ENCODE measurements at places on chromosomes 11 and 22. TPM values are rescaled to one million over a fixed set of nuclear protein-coding genes. Genes with fewer than 3 reads are reported as not detected.
A peak's percentile ranks its signal among the peaks of the same experiment; 100 is the strongest.

- DNase-seq = no peak
Observed at GRCh38 chr22:39177456-39177775, 24.9 kb upstream of the CBX7 start.

GRCh38 chr11:69200331-69201065, 44.8 kb downstream of the SMIM38 start:
- no peak for DNase-seq

- DNase-seq = peak; percentile 74
Observed at GRCh38 chr22:46737976-46738646, at the start of gene CERK. Gene CERK (minus strand): TSS chr22:46738252. CDS start chr22:46738148, 104 bp downstream.

The OR2D2 gene
- not detected for total RNA-seq

DNA sequence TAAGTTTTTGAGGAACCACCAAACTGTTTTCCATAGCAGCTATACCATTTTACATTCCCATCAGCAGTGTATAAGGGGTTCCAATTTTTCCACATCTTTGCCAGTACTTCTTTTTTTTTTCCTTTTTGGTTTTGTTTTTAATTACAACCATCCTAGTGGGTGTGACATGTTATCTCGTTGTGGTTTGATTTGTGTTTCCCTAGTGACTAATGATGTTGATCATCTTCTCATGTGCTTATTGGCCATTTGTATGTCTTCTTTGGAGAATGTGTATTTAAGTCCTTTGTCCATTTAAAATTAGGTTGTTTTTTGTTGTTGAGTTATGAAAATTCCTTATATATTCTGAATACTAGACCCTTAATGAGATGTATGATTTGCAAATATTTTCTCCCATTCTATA, 59.3 kb downstream of the STIM1 start:
- DNase-seq = no peak

The MMP7 gene
- total RNA-seq = 1.4 TPM

GRCh38 chr11:13160346-13160745, 117.2 kb upstream of the BMAL1 start:
- DNase-seq = no peak

The TOLLIP gene
- total RNA-seq = 27.5 TPM

GRCh38 chr11:2515401-2516275, 70.8 kb downstream of the KCNQ1 start:
- DNase-seq = peak; percentile 30

DNA sequence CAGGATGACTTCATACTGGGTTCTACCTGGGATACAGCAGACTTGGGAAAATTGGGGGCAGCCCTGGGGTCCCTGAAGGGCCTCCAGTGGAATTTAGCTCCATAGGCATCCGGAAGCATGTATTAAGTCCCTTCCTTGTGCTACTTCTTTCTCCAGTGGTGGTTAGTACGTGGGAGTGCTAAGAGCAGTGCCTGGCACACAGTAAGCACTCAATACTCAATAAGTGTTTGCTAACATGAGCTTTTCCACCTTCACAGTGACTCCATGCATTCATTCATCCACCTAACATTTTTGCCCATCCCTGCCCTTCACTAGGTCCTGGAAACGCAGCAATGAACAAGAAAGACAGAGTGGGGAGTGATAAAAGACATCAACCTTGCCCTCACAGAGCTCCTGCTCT, 120.5 kb downstream of the MN1 start:
- no peak for DNase-seq

The PANX3 gene
- total RNA-seq = not detected

The FBLN1 gene
- total RNA-seq = 8.3 TPM

- DNase-seq = peak; percentile 56
Observed at GRCh38 chr22:31148953-31149627, 8.8 kb upstream of the PLA2G3 start.

The WEE1 gene
- 8.9 TPM for total RNA-seq

DNA sequence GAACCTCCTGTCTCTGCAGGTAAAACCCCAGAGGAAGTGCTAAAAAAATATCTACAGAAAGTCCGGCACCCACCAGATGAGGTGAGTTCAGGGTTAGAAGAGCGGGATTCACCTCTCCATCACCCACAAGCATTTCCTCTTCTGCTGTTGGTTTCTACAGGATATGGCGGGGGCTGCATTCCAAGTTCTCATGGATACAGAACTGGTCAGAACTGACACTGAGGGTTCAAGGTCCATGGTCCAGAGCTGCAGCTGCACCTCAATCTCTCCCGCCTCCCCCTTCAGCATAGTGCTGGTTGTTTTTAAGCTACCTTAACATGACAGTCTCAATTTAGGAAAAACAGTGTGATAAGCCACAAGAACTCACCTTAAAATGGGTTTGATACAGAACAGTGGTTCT, 19.2 kb downstream of the DTX4 start:
- DNase-seq = no peak

- no peak for DNase-seq
Observed at GRCh38 chr11:102518296-102519094, 12.1 kb downstream of the MMP7 start.

The FGF3 gene
- not detected for total RNA-seq

The NXPE2 gene
- total RNA-seq = not detected

DNA sequence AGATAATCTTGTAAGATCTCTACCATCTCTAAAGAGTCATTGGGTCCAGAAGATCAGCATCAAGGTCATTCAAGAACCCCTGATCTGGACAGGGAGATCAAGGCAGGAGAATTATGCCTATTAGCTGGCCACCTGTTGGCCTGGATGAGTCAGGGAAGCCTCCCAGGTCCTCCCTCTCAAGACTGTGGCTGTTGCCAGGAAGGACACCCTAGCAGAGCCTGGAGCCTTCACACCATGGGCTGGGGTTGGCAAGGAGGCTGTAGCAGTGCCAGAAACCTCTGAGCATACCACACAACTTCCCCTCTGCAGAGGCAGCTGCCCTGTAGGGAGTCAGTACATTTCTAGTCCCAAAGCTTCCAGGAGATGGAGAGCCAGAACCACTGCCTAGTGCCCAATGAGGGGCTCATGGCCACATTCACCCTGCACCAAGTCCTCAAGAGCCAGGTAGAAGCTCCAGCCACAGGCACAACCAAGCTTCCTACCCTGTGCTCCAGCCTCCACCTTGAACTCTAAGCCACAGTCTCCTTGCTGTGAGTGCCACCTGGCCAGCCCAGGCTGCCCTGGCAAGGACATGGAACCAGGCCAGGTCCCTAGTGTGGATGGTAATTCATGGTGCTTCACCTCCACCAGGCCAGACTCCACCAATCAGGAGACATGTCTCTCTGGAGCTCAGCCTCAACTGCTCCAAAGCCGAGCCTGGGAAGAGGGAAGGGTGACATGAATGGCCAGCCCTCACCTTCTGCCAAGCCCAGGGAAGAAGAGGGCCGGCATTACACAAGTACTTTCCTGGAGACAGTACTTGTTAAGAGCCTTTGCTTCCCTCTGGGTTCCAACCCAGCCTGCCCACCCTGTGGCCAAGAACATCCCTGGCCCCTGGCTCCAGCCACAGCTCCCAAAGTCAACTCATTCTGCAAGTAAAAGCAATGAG, 124.3 kb downstream of the BUD13 start:
- no peak for DNase-seq

The CNGA4 gene
- not detected for total RNA-seq

DNA sequence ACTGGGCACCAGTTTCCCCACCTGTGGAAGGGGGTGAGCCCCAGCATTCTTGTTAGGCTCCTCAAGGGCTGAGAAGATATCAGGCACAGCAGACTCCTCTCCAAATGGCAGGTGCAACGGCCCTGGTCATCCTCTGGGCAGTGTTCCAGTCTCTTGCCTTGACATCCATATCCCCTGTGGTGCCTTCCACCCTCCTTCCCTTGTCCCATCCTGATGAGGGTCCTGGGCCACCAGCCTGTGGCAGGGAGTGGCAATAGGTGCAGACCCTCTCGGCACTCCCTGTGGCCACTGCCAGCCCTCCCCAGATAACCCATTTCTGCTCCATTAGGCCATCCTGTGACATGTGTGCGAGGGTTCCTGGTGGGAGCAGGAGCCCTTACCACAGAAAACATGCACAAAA, 78.8 kb upstream of the NECTIN1 start:
- no peak for DNase-seq

The IGF2 gene
- 1,440 TPM for total RNA-seq

The SF3B2 gene
- total RNA-seq = 67.6 TPM

GRCh38 chr11:5300251-5300650, 1.5 kb downstream of the OR51B4 start:
- no peak for DNase-seq

DNA sequence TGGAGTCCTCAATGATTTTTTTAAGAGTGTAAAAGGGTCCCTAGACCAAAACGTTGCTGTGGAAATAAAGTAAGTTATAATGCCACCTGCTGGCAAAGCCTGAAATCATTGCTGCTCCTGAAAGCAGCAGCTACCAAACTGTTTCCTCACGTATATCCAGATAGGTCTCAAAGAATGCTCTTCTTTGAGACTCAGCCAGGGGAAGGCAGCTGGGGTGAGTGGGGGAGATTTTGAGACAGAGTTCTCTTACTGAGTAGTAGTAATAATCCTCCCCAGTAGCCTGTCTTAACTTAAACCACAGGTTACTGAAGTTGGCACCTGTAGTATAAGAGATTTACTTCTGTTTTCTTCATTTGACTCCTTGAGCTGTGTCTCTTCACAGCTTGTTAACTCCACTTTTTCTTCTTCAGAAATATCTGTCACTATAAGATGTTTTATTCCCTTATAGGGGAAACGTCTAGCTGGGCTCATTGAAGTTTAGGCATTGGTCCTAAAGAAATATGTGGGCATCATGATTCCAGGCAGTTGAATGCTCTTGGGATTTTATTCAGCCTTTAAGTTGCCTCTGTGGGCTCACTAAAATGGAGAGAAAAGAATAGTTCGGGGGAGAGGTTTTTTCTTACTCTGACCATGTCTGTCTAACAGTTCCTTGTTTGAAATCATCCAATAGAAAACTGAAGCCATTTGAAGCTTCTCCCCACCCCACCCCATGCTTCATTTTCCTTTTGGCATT, 77.9 kb downstream of the BTBD10 start:
- no peak for DNase-seq

DNA sequence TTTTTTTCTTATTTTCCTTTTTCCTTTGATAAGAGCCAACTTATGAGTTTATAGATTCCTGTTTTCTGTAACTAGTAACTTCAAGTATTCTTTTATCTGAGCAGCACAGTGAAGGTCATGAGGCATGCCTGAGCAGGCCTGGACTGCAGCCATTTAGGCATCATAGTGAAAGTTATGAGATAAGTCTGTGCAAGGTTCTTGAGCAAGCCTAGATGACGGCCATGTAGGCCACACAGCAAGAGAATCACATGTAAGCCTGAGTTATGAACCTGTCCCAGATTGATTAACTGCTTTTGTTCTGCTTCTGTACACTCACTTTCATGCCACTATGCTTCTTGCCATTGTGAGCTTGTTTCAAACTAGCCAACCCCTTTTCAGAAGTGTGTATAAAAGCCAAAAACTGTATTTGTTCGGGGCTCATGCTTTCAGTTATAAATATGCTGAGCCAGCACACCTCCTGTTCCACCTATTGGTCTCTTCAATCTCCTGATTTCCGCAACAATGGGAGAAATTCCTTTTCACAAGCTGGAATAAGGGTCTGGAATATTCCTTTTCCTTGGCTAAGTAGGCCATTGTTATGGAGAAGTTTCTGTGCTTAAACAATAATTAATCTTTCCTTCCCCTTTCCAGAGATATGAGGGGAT, 745.7 kb downstream of the FAM181B start:
- no peak for DNase-seq
